ENCODE measurements at places on chromosomes 1 and 21. TPM values are rescaled to one million over a fixed set of nuclear protein-coding genes. Genes with fewer than 3 reads are reported as not detected.

ZNF683 gene
- total RNA-seq: not detected

OR2T11 gene
- not detected for total RNA-seq

PTPN22 gene
- total RNA-seq: not detected

FOXO6 gene
- 0.96 TPM for total RNA-seq

PAPPA2 gene
- 0.02 TPM for total RNA-seq

C2CD4D gene
- total RNA-seq: not detected

DCDC2B gene
- total RNA-seq: not detected
